ENCODE measurements at places on chromosomes 16 and 17.

GRCh38 chr16:87636050-87636684 lies 33.9 kb downstream of the JPH3 start:
- DNase-seq, result peak; percentile 75

DNA sequence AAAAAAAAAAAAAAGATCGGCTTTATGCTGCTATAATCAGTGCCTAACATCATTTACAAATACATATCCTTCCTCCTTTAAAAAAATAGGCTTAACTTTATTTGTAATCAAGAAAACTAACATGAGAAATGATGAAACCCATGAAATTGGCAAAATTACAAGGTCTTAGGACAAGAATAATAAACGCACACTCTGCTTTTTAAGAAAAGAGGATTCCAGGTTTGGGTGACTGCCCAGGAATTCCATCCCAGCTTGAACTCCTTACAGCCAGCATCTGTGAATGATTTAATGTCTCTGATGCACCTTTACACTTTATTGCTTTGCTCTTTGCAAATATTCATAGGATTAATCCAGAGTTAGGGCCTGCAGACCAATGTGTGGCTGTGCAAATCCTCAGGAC lies 196.0 kb downstream of the CBLN1 start:
- no peak for DNase-seq

DNA sequence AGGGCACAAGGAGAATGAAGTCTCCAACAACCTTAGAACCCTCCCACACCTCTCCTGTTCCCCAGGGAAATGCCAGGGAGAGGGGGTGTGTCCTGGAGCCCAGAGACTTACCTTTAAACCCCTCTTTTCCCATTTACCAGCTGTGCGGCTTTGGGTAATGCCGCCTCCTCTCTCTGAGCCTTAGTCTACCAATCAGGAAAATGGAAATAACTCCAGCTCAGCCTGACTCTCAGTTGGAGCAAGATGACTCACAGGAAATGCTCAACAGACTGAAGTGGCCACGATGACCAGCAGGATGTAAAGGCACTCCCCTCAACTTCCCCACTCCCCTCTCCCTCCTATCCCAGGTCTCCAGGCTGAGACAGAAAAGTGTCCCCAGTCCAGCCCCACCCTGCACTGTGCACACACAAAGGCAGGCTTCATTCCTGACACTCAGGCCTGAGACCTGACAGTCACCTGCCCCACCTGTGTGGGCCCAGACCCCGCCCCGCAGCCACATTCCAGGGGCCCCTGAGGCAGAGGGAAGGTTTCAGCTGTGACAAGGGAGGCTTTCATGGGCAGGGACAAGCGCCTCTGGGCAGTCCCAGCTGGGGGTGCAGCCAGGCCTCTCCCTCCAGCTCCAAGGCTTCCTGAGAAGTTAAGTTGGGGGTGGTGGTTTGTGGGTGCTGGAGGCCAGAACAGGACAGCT lies 3.0 kb upstream of the KRT15 start:
- DNase-seq, result no peak

DNA sequence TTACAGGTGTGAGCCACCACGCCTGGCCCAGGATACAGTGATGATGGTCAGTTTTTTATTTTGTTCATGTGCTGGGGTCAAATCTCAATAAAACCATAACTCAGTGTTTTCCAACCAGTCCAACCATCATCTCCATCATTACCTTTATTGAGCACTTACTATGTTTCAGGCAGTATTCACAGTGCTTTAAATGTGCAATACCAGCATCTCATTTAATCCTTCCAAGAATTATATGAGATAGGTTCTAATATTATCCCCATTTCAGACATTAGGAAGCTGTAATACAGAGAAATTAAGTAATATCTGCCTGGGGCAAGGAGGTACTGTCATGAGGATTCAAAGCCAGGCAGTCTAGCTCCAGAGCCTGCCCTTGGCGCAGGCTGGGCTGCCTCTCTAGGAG lies 36.9 kb upstream of the TANGO6 start:
- no peak for DNase-seq

GRCh38 chr16:73054125-73054484 lies 6.2 kb upstream of the ZFHX3 start:
- no peak for DNase-seq

GRCh38 chr16:17335826-17336529 lies 134.8 kb downstream of the XYLT1 start:
- no peak for DNase-seq

- peak; percentile 74 for DNase-seq
These were observed 941 bp upstream of the FBXL20 start for GRCh38 chr17:39402244-39402889.

GRCh38 chr17:28333083-28333746 lies 2.1 kb downstream of the IFT20 start:
- no peak for DNase-seq

GRCh38 chr17:65402513-65403496 lies 158.6 kb downstream of the AXIN2 start:
- DNase-seq, result no peak

Measured in activated T-cell treated with anti-CD3 and anti-CD28 coated beads for 4 hours (primary cell).